Osteoblast (primary cell): ENCODE measurements at places on chromosomes 13 and 19. TPM values are rescaled to one million over a fixed set of nuclear protein-coding genes. Genes with fewer than 3 reads are reported as not detected.

- peak; percentile 84 for DNase-seq
These were observed 10.4 kb downstream of the STX10 start for GRCh38 chr19:13139633-13140311.

GRCh38 chr13:99686157-99686572 is 184.9 kb downstream of the TM9SF2 start:
- peak; percentile 52 for DNase-seq

GRCh38 chr13:99339736-99340397 is 32.7 kb upstream of the GPR183 start:
- no peak for DNase-seq

Gene DNAJC15
- 13.0 and 17.0 TPM in 2 replicates for total RNA-seq

- DNase-seq: no peak
These were observed 19.4 kb upstream of the ZNF69 start for GRCh38 chr19:11868188-11868587.

Gene SERP2
- total RNA-seq: 5.8 and 6.5 TPM in 2 replicates

GRCh38 chr13:48448959-48449614 is 36.2 kb upstream of the LPAR6 start:
- no peak for DNase-seq

DNA sequence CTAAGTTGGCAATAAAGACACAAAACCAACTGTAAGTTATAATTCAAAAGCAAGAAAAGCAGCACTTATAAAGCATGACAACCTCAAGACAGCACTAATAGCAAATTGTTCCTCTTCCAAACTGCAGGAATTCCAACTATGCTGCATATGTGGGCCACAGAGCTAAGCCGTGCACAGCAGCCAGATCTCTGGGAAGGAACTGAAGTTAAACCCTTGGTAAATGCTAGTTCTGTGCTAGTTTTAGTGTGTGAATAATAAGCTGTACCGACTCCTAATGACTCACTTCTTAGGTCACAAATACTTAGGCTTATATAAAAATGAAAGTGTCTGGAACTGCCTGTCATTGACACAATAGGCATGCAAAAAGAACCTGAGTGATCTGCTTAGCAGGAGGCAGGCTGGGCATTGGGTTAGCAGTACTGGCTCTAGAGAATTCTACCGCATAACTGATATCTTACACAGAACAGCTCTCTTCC is 21.2 kb upstream of the GTF3A start:
- DNase-seq: peak; percentile 85

GRCh38 chr13:20178156-20178555 is 14.6 kb downstream of the GJB2 start:
- DNase-seq: no peak

Gene ZNF177
- 0.72 and 1.8 TPM in 2 replicates for total RNA-seq

- no peak for DNase-seq
These were observed 113.9 kb downstream of the CRYL1 start for GRCh38 chr13:20411638-20412342.

DNA sequence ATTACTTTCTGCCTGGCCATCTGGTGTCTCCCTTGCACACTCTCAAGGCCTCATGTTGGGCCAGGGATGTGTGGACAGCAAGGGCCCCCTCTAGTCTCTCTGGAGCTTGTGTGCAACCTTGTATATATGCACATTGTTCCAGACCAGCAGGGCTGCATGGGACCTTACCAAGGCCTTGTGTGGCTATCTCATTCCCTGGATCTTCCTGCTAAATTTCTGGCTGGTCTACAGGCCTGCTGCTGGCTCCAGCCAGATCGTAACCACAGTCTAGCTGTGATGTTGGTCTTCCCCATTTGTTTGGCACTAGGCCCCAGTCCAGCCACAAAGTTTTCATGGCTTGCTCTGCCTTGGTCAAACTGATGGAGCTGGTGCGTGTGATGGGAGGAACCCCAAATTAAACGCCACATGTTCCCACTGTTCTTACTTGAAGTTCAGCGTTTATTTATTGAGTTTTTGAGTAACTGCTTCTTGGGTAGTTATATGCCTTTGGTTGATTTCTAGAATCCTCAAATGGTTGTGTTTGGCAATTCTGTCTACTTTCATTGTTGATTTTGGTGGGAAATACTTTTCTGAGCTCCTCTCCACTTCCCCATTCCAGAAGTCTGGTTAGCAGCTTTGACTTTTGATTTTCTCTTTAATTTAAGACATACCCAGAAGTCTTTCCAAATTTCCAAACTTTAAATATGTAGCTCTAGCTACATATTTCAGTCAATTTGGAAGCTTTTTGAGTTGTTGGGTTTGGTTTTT is 56.4 kb downstream of the SIPA1L3 start:
- peak; percentile 88 for DNase-seq

DNA sequence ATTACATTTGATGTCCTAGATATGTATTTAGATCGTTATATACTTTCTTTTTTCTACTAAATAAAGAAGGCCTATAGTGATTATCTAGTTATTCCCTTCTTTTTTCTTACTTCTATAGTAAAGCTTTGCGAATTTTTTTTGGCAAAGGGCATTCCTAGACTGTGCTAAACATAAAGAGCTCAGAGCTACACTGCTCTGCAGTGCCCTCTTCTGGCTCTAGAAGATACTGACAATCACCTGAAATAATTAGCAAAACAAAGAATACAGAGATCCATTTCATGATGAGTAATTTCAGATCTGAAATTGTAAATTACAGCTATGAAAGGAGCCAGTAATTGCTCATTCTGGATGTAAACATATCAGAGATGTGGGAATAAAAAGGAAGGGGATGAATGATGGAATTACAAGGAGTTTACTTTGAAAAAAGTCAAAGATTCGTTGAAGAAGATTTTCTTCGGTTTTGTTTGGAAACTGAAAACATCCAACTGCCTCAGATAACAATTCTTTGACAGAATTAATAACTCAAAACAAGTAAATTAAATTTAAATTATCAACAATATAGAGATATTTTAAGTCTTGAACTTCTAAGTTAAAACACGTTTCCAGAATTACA is 288.5 kb downstream of the NALCN start:
- no peak for DNase-seq

DNA sequence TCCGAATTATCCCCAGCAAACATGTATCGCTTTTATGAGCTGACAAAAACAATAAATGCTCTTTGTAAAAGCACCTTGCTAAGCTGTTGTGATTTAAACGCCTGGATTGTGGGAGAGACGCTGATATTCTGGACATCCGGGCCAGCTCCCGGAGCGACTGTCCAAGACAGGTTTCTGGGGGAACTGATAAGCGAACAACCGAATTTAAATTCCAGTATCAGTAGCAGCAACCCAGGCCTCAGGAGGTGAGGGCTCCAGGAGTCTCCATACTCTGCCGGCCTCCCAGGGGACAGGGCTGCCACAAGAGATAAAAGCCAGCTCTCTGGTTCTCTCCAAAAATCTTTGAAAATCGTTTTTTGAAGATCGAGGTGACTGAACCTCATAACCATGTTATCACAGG is 50.3 kb upstream of the VSTM2B start:
- DNase-seq: no peak

Gene CBY2
- total RNA-seq: not detected in 2 replicates
